SHP77 (cell line): ENCODE measurements at places on chromosomes 3 and 15.

DNA sequence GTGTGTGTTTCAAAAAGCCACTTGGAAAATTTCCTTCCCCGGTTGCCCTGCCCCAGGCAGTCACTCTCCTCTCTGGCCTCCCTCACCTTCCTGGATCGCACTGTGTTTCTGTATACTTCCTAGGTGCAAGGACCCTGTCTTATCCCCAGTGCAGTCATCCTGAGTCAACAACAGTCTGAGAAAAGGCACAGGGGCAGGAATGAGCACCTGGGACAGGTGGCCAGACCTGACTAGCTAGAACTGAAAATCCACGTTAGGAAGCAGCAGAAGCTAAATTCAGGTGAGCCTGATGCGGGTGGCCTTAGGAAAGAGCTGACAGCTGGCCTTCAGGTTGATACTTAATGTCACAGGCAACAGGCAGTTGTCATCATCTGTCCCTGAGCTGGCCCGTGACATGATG is 62.9 kb upstream of the VGLL4 start:
- no peak for DNase-seq

DNA sequence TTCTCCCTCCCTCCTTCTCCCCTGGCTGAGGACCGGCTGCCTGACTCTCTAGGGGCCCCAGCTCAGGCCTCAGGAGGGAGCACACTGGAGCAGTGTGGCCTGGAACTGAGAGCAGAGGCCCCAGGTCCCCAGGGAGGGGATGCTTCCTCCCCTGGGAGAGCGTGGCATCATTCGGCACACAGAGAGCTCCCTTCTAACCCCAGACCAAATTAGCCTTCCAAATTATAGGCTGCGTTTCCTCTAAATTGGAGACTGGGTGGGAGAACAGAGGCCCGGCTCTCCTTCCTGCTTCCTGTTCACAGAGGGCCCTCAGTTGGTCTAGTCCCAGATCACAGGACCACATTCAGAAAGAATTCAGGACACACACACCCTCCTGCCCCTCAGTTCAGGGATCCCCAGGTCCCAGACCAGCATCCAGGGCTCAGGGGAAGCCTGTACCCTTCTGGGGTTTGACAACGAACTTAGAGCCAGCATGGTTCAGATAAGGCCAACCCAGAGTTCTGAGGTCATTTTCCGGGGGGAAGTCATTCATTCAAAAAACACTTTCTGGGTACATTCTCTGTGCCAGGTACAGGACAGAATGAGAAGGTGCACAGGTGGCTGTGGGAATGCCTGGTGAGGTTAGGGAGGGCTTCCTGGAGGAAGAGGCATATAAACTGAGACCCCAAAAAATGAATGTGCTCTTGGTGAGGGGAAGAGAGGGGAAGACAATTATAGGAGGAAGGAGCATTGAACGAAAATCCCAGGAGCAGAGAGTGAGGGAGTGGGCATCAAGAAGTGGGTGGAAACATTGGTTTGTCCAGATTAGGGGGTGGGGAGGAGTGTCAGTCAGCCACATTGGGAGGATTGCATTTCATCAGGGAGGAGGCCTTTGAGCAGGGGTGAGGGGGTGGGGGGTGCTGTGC is 28.4 kb upstream of the RPL29 start:
- DNase-seq: no peak

DNA sequence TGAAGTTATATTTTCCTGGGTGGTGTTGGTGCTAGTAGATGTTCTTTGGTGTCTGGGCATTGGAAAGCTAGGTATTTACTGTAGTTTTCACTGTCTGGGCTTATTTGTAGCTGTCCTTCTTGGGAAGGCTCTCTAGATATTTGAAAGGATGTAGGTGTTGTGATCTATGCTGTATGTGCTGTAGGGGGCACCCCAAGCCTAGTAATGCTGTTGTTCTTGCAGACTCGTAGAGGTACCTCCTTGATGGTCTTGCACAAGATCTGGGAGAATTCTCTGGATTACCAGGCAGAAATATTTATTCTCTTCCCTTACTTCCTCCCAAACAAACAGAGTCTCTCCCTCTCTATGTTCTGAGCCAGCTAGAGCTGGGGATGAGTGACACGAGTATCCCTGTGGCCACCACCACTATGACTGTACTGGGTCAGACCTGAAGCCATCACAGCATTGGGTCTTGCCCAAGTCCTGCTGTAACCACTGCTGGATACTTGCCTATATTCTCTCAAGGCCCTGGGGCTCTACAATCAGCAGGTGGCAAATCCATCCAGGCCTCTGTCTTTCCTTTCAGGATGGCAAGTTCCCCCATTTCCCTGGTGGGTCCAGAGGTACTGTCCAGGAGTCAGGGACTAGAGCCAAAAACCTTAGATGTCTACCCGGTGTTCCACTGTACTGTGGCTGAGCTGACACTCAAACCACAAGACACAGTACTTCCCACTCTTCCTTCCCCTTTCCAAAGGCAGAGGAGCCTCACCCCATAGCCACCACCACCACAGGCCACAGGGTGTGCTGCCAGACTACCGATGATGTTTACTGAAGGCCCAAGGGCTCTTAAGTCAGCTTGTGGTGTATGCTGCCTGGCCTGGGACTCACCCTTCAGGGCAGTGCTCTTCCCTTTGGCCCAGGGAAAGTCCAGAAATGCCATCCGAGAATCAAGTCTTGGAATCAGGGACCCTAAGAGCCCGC is 195.2 kb upstream of the DPPA4 start:
- DNase-seq: peak; percentile 44

- DNase-seq: no peak
Observed at GRCh38 chr3:120304616-120305015, 19.6 kb upstream of the GPR156 start.

DNA sequence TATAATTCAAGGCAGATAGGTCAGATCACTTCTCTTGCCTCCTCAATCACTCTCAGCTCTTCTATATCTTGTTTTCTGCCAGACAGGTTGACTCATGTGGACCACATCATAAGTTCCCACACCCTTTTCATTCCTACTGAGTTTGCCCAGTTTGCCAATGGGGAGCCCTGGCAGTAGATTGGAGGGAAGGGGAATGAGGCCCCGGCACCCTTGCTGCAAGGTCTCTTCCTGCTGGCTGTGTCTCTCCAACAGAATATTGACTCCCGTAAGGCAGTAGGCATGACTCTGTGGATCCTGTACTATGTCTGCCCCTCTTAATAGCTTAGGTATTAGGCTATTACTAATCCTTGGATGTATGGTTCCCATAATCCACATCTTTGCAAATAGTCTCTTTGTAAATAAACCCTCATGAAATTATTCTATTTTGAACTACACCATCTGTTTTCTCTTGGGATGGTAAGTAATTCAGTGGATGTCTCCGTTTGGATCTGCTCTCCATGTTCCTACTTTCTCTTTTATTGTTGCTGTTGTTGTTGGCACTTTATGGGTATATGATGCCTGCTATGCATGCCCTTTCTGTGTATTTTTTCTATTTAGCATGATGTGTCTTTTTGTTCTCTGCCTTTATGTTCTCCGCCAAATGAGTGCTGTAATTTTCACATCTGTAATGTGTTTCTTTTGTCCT is 65.5 kb upstream of the DCBLD2 start:
- DNase-seq: no peak

- DNase-seq: no peak
Observed at GRCh38 chr15:90138071-90138833, 36.0 kb upstream of the IDH2 start.

DNA sequence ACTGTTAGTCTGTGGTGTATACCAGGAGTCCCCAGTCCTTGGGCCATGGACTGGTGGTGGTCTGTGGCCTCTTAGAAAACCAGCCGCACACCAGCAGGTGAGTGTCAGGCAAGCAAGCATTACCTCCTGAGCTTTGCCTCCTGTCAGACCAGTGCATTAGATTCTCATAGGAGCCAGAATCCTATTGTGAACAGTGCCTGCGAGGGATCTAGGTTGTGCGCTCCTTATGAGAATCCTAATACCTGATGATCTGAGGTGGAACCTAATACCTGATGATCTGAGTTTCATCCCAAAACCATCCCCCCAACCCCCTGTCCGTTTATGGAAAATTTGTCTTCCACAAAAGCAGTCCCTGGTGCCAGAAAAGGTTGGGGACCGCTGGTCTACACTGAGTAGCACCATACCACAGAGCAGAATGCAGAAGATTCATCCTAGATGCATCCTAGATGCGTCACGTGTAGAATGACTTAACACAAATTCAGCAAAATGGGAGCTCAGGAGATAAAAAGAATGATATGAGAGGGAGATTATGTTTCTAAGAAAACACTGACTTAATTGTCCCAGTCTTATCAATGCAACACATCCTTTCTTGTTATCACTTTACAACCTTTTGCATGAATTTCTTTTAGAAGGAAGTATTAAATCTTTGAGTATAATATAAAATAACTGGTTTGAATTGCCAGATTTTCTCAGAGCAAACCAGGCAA is 28.5 kb downstream of the SELENOT start:
- DNase-seq: no peak

DNA sequence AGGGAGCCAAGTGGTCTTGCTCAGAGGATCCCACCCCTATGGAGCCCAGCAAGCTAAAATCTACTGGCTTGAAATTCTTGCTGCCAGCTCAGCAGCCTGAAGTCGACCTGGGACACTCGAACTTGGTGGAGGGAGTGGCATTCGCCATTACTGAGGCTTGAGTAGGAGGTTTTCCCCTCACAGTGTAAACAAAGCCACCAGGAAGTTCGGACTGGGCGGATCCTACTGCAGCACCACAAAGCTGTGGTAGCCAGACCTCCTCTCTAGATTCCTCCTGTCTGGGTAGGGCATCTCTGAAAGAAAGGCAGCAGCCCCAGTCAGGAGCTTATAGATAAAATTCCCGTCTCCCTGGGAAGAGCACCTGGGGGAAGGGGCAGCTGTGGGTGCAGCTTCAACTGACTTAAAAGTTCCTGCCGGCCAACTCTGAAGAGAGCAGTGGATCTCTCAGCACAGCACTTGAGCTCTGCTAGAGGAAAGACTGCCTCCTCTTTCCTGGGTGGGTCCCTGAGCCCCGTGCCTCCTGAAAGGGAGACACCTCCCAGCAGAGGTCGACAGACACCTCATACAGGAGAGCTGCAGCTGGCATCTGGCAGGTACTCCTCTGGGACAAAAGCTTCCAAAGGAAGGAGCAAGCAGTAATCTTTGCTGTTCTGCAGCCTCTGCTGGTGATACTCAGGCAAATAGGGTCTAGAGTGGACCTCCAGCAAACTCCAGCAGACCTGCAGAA is 576.3 kb upstream of the NECTIN3 start:
- no peak for DNase-seq

GRCh38 chr3:126693921-126694320 is 10.1 kb upstream of the CHCHD6 start:
- no peak for DNase-seq

- no peak for DNase-seq
Observed at GRCh38 chr3:18888370-18888769, 259.9 kb upstream of the KCNH8 start.
